ENCODE measurements at places on chromosomes 7 and 10.
A peak's percentile ranks its signal among the peaks of the same experiment; 100 is the strongest.

DNA sequence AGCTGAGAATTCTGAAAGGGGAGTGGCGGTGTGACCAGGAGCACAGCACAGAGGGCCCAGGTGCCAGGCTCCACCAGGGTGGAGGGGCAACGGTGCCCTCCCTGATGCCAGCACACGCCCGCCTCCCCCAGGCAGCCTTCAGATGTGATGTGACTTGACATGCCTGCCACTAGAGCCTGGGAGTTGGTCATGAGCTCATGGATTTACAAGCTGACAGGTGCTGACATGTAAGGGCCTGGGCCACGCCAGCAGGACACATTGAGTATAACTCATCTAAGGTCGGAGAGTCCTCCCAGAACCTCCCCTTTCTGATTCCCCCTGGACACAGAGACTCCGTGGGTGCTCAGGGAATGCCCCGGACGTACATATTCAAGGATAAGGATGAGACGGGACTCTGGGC, 74.2 kb downstream of the LSM5 start:
- no peak for DNase-seq

DNA sequence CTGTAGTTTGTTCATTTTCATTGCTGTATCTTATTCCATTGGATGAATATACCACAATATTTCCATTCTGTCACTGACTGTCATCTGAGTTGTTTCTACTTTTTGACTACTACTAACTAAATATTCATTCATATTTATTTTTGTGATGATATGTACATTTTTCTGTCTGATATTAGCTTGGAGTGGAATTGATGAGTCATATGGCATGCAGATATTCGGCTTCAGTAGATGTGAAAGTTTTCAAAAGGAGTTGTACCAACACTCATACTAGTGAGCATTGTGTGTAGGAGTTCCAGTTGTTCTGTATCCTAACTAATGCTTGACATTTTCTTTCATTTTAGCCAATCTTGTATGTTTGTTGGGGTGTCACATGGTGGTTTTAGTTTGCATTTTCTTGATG, 7.7 kb downstream of the RUNDC3B start:
- no peak for DNase-seq

- DNase-seq: no peak
Observed at GRCh38 chr10:27068217-27068891, 31.9 kb downstream of the ANKRD26 start.

DNA sequence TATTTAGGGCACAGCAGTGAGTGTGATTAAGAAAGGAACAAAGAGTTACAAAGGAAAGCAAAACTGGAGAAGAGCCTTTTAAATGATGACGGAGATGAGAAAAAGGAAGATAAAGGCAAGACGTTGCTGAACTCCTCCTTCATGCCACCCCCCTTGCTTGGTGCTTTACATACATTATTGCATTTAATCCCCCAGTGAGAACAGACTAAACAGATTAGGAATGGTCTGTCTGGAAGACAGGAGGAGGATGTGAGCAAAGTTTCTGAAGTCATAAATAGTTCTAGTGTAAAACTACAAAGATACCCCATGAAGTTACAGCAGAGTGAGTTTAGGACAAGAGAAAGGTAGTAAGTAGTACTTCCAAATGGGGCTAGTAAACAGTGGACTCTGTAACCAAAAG, 113.5 kb downstream of the PLCE1 start:
- DNase-seq: no peak

DNA sequence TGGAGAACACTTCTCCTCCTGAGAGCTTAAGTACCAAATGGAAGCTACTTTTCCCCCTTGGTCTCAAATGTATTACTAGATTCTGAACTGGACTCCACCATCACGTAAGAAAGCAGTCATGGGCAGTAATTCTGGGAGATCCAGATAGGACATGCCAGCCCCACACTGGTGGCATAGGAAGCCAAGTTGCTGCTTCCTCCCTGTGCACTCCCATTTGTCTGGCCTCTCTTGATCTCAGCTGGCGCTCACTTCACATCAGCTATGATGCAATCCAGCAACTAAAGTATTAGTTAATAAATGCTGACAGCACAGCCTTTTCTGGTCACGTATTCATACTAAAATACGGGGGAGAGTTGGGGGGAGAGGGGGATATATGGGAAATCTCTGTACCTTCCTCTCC, 3.4 kb upstream of the IL6 start:
- DNase-seq: no peak

DNA sequence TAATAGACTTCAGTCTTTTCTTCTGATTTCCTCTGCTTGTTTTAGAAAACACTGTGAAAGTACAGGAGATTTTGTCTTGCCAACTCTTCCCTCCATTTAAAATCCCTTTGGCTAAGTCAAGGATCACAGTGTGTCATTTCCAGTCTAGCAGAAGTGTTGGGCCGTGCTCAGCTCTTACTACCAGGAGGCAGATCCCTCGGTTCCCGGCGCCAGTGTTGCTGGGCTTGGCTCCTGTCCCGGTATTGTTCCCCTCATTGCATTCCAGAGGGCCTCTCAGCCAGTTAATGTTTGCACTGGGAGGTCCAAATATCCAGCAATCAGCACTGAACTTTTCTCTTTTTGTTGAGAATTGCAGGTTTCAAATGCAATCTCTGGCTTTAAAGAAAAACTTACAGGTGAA, 612.1 kb upstream of the MGMT start:
- peak; percentile 84 for DNase-seq

- DNase-seq: no peak
Observed at GRCh38 chr7:138527746-138528223, 67.7 kb downstream of the TRIM24 start.

DNA sequence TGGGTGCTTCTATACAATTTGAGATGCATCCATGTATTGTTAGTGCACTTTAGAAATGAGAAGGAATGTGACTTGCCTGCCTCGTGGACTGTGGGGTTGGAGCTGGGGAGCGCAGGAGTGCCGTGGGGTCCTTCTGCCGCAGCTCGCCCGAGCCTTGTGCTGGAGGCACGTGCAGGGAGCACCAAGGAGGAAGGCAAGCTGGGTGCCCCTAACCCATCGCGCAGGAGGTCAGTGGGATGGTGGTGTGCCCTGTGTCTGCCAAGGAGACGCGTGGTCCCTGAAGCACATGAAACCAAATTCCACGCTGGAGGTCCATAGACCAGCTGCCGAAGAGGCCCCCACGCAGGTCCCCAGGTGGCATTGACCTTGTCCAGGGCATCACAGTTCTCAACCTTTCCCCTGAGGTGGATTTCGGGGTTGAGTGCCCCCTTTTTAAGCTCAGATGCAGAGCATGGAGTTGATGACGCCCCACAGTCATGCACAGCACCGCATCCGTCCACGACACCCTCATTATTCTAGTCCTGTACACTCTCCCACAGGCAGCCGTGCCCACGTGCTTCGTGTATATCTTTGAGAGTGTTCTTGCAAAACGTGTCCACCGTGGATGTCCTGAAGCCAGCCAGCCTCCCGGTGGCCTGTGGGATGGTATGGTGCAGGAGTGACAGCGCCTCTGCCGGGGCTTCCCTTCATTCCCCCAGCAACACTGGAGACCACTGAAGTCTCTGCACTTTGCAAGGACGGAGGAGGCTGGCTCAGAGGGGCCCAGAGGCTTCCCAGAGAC, 35.5 kb downstream of the FKBP6 start:
- DNase-seq: no peak

DNA sequence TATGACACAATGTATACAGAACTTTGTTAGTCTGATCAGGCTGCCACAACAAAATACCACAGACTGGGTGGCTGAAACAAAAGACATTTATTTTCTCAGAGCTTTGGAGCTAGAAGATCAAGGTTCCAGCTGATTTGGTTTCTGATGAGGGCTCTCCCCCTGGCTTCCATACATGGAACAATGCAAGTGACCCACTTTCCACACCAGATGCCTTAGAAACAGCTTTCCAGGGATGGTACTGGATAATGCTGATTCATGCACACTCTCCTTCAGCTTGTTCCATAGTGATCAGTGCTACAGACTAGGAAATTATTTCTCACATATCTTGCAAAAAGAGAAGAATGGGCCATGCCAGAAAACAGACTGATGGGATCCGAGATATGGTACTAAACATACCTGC, 1274.9 kb upstream of the SORCS1 start:
- DNase-seq: no peak

- DNase-seq: no peak
Observed at GRCh38 chr10:116158036-116158435, 115.0 kb downstream of the GFRA1 start.

DNA sequence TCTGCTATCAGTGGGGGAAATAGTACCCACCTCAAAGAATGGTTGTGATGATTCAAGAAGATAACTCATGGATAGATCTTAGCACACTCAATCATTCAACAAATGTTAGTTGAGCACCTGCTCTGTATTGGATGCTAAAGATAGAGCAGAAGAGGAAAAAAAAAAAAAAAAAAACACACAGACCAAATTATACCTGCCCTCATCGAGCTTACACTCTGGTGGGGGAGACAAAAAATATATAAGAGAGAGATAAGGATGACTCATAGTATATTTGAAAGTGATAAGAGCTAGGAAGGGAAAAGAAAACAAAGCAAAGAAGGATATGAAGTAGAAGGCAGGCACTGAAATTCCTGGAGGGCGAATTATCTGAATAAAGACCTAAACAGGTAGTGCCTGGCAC, 258.5 kb downstream of the SFMBT2 start:
- DNase-seq: no peak

DNA sequence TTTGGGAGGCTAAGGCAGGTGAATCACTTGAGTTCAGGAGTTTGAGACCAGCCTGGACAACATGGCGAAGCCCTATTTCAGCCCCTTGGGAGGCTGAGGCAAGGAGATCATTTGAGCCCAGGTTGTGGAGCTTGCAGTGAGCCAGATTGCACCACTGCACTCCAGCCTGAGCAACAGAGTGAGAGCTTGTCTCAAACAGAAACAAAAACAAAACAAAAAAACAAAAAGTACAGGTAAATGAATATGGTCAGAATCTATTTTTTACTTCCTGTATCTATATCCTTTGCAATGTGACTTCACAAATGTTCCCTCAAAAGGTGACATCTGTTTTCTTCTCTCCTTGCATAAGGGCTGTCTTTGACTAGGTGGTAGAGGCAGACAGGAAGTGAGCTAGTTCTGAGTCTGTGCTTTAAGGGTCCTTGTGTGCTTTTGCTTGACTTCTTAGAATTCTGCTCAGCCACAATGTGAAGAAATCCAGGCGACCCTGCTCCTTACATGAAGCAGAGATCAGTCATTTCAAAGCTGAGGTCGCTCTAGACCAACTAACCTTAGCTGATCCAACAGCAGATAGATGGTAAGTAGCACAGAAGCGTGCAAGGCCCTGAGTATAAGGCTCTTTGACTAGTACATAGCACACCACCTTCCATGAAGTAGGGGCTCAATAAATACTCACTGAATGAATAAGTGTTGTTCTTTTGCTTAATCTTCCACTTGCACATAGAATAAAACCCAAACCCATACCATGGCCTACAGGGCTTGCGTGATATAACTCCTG, 423.2 kb upstream of the PCDH15 start:
- no peak for DNase-seq

DNA sequence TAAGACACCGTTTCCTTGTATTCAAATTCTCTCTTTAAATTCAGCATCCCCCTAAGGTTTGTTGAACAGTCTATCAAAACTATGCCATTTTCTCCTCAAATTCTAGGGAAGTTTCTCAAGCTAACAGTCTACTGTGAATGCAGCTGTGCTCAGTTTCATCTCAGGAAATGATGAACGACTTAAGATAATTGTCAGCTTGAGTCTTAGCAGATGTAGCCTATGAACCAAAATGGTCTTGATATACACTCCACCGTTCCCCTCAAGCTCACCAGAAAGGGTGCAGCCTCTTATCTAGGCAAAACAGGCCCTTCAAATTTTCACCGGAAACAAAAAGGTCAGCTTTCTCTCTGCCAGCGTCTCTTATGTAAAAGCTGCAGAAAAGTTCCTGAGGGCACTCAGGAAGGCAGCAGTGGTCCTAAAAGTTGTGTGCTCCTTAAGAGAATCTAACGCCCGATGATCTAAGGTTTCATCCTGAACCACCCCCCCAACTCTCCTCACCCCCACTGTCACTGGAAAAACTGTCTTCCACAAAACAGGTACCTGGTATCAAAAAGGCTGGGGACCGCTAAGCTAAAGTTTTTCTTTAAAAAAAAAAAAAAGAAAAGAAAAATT, 2.1 kb downstream of the DNAJC9 start:
- DNase-seq: no peak

DNA sequence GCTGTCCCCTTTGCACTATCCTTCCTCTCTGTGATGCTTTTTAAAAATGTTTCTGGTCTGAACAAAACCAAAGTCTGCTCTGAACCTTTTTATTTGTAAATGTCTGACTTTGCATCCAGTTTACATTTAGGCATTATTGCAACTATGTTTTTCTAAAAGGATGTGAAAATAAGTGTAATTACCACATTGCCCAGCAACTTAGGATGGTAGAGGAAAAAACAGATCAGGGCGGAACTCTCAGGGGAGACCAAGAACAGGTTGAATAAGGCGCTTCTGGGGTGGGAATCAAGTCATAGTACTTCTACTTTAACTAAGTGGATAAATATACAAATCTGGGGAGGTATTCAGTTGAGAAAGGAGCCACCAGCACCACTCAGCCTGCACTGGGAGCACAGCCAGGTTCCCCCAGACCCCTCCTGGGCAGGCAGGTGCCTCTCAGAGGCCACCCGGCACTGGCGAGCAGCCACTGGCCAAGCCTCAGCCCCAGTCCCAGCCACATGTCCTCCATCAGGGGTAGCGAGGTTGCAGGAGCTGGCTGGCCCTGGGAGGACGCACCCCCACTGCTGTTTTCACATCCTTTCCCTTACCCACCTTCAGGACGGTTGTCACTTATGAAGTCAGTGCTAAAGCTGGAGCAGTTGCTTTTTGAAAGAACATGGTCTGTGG, 11.4 kb upstream of the CSGALNACT2 start:
- DNase-seq: no peak

All from midbrain (tissue), 1 donor.